ENCODE measurements at places on chromosomes 1 and 21. TPM values are rescaled to one million over a fixed set of nuclear protein-coding genes. Genes with fewer than 3 reads are reported as not detected.

The SDF4 gene
- 111 TPM for total RNA-seq

The SDHB gene
- 75.4 TPM for total RNA-seq

The TCHH gene
- 0.07 TPM for total RNA-seq

The C2CD2 gene
- 5.3 TPM for total RNA-seq

The ZMYM1 gene
- 9.0 TPM for total RNA-seq

The RNF186 gene
- total RNA-seq = not detected

The PSEN2 gene
- 9.8 TPM for total RNA-seq

The KCNE1 gene
- total RNA-seq = 0.32 TPM

The PRAMEF14 gene
- total RNA-seq = not detected

The KRTAP19-1 gene
- total RNA-seq = not detected

The ARPC5 gene
- 274 TPM for total RNA-seq

Data from T-helper 2 cell treated with Interferon-gamma antibody and Interleukin-4, amounts not matched to agents 100 ng/mL and 5 ng/mL, for 36 hours (primary cell).